ENCODE measurements at places on chromosomes 1 and 21.

GRCh38 chr1:224266915-224267856 lies 62.8 kb downstream of the NVL start:
- no peak for DNase-seq

GRCh38 chr1:44027320-44027719 lies 3.9 kb downstream of the SLC6A9 start:
- DNase-seq: no peak

- no peak for DNase-seq
Measured at GRCh38 chr1:198176179-198176578, 19.4 kb downstream of the NEK7 start.

- no peak for DNase-seq
Measured at GRCh38 chr1:167860231-167860923, 53.6 kb downstream of the ADCY10 start.

DNA sequence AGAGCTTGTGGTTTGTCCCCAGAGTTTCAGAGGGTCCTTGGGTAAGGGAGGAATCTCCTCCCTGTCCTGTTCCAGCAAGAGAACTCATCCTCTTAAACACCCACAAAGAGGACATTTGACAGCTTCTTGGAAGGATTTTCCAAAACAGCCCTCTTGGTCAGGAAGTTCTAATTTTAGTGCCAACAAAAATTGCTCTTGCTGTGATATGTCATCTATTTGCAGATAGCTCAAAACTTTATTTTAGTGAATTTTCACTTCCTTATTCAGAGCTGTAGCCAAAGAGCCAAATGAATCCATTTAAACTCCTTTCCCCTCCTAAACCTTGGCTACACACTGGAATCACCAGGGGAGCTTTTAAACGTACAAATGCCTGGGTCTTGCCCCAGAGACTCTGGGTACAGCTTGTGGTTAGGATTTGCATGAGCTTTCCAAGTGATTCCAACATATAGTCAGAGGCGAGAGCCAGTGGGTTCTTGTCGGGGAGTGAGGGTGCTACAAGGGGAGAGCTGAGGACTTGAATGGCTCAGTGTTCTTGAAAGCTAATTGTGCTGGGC lies 11.8 kb upstream of the RASSF5 start:
- no peak for DNase-seq

GRCh38 chr1:111723091-111723806 lies 15.9 kb downstream of the INKA2 start:
- DNase-seq: peak; percentile 61

- no peak for DNase-seq
Measured at GRCh38 chr1:228104526-228105269, 1.6 kb upstream of the C1orf35 start.

GRCh38 chr1:167173516-167174184 lies 47.0 kb upstream of the POU2F1 start:
- no peak for DNase-seq

DNA sequence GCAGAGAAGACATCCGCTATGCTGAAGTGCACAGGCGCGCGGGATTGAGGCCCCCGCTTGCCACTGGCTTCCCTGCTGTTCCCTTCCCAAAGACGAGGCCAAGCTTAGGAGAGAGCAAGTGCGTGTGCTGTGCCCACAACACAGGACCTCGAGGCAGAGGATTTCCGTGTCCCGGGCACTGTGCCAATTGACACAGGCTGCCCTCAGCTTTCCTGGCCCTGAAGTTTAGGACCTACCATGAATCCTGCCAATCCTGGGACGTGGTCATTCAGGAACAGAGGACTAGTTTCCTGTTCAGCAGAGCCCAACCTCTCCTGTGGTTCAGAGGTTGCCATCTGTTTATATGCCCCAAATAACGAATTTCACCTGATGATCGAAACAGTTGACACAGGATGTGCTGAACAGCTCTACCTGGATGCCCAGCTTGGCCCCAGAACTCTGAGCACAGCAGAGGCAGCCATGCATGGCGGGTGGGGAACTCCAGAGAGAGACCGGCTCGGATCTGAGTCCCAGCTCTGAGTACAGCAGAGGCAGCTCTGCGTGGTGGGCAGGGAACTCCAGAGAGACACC lies 22.0 kb downstream of the SLC37A1 start:
- no peak for DNase-seq

DNA sequence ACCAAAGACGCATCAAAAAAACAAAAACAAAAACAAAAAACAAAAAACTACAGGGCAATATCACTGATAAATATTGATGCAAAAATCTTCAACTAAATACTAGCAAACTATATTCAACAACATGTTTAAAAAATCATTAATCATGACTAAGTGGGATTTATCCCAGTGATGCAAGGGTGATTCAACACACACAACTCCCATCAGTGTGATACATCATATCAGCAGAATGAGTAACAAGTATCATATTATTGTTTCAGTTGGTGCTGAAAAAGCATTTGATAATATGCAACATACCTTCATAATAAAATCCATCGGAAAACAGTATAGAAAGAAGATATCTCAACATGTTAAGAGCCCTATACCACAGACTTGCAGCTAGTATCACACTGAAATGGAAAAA lies 953.0 kb downstream of the AMY1C start:
- no peak for DNase-seq

DNA sequence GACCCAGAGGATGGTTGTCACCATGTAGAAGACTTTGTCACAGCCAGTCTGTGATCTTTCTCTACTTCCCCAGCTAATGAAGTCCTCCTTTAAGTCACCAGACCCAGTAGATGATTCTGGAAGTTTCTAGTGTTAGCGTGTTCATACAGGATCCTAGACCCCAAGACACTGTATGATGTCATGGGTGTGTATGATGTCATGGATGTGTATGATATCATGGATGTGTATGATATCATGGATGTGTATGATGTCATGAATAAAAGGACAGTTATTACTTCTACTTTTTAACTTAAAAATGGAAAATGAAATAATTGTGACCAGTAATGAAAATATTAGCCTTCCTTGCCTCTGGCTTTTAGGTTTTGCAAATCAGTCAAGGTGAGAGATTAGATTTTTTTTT lies 260.0 kb downstream of the FMN2 start:
- no peak for DNase-seq

DNA sequence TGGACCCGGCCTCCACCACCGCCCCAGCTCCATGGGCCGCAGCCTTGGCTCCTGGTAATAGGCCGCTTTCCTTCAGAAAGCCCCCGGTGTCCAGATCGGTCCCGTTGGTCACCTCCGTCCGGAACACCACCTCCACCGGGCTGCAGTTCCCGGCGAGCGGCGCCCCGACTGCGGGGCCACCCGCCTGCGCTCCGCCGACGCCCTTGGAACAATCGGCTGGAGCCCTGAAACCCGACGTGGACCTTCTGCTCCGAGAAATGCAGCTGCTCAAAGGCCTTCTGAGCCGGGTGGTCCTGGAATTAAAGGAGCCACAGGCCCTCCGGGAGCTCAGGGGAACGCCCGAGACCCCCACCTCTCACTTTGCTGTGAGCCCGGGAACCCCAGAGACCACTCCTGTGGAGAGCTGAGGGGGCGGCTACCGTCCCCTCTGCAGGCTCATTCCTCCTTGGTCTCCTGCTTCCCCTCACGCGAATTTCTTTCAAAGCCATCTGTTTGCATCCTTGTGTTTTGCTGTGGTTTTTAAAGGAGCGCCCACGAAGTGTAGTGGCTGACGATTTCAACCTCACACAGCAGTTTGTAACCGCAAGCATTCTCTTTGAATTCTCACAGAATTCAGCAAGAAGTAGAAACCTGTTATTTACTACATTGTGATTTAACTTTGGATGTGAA lies 6.0 kb downstream of the FCRLB start:
- DNase-seq: peak; percentile 30

GRCh38 chr1:248416226-248416625 lies 13.4 kb downstream of the OR2T1 start:
- DNase-seq: no peak

- no peak for DNase-seq
Measured at GRCh38 chr1:42431514-42431913, 24.3 kb downstream of the ZMYND12 start.

GRCh38 chr1:36765785-36766300 lies 268.5 kb downstream of the GRIK3 start:
- no peak for DNase-seq

DNA sequence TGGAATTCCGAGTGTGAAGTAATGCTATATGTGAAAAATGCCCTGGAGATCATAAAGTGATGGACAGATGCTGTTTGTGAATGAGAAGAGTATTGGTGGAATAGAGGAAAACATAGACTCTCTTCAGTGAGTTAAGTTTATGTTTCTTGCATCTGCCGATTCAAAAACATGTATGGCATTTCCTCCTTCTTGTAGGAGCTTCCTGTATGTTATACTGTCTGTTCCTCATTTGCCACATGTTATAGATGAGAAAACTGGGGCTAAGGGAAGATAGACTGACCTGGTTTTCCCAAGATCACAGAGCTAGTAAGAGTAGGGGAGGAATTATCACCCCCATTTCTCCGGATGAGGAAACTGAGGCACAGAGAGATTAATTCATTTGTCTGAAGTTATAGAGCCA lies 41.1 kb upstream of the IL20 start:
- no peak for DNase-seq

- no peak for DNase-seq
Measured at GRCh38 chr1:31515056-31515775, 61.1 kb upstream of the TINAGL1 start.

DNA sequence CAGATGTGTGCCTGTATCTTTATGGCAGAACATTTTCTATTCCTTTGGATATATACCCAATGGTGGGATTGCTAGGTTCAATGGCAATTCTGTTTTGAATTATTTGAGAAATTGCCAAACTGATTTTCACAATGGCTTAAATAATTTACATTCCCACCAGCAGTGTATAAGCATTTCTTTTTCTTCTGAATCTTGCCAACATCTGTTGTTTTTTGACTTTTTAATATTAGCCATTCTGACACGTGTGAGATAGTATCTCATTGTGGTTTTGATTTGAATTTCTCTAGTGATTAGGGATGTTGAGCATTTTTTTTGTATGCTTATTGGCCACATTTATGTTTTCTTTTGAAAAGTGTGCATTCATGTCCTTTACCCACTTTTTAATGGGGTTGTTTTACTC lies 864.3 kb upstream of the ADAMTS5 start:
- DNase-seq: no peak

GRCh38 chr1:42739753-42740700 lies at the start of gene CLDN19:
CLDN19 (minus strand) TSS chr1:42740236; CDS start chr1:42740063, 173 bp downstream.
- no peak for DNase-seq

GRCh38 chr1:235583511-235584001 lies 66.0 kb downstream of the GNG4 start:
- DNase-seq: no peak

GRCh38 chr1:159895836-159896545 lies 4.0 kb downstream of the CFAP45 start:
- DNase-seq: no peak

- DNase-seq: no peak
Measured at GRCh38 chr1:155680531-155680930, 8.0 kb downstream of the YY1AP1 start.

GRCh38 chr1:169129109-169129784 lies 22.8 kb downstream of the ATP1B1 start:
- DNase-seq: no peak

- DNase-seq: no peak
Measured at GRCh38 chr21:36839123-36839522, 127.3 kb downstream of the HLCS start.

DNA sequence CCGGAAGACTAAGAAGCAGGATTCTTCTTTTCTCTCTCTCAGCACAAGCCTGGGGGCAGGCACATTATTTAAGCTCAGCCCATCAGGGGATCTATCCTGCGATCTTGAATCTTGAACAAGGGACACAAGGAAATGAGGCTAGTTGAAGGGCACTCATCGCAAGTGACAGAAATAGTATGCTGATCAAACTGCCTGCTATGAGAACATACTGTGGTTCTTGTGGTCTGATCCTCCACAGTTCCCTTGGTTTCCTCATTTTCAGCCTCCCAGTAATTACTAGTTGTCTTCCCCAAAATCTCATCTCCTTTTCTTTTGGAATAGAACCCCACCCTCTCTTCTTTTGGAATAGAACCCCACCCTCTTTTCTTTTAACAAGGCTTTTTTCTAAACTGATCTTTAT lies 6.5 kb downstream of the ANKRD45 start:
- DNase-seq: no peak

GRCh38 chr1:3599286-3599811 lies 12.0 kb downstream of the MEGF6 start:
- DNase-seq: no peak

GRCh38 chr1:157776971-157777391 lies at the start of gene FCRL2:
FCRL2 (minus strand) TSS chr1:157777132; CDS start chr1:157777073, 59 bp downstream.
- no peak for DNase-seq

GRCh38 chr1:33927721-33928120 lies 63.8 kb downstream of the HMGB4 start:
- DNase-seq: no peak

DNA sequence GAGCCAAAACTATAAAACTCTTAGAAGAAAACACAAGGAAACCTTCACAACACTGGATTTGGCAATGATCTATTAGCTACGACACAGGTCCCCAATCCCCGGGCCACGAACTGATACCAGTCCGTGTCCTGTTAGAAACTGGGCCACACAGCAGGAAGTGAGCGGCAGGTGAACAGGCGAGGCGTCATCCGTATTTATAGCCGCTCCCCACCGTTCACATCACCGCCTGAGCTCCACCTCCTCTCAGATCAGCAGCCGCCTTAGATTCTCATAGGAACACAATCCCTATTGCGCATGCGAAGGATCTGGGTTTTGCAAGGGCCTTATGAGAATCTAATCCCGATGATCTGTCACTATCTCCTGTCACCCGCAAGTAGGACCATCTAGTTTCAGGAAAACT lies 11.9 kb downstream of the TFB2M start:
- no peak for DNase-seq
